Cerebellum (tissue), 4 donors: ENCODE measurements at places on chromosomes 16 and 17.

DNA sequence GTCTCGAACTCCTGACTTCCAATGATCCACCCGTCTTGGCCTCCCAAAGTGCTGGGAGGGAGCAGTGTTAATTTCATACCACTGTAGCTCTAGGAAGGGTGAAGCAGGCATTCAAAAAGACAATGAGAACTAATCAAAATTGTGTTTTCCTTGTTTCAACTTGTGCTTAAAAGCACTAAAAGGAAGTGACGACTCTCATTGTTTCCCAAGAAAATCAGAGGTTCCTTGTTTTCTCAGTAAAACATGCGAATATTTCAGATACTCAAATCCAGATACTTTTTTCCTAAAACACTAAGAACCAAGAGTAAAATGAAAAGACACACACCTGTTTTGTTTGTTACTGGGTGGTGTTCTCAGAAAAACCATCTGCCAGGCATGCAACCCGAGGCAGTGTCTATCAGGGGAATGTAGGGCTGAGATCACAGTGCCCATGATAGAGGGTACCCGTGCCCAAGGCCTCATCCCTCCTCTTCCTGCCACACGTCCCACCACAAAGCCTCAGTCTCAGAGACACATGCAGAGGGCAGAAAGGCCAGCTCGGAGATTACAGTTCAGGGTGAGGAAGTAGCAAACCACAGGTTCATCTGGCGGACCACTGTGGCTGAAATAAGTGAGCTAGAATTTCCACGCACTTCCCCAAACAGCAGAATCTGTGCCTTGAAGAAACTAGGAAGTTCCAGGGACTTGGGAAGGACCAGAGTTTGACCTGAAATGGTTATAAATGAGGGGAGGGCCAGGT lies 33.7 kb downstream of the GINS3 start:
- DNase-seq: no peak

DNA sequence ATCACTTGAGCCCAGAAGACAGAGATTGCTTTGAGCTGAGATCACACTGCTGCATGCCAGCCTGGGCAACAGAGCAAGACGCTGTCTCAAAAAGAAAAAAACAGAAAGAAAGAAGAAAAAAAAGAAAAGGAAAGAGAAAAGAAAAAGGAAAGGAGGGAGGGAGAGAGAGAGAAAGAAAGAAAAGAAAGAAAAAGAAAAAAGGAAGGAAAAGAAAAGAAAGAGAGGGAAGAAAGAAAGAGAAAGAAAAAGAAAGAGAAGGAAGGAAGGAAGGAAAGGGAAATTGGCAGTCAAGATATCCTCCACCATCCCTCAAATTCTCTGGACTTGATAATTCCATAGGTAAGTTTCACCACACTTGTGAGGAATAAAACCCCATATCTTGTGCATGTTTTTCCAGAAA lies 71.4 kb upstream of the WSB1 start:
- no peak for DNase-seq

GRCh38 chr16:21638573-21638975 lies 13.8 kb downstream of the IGSF6 start:
- DNase-seq: no peak

- peak; percentile 28 for DNase-seq
Observed at GRCh38 chr16:10619271-10619849, 39.0 kb upstream of the EMP2 start.

GRCh38 chr17:45748731-45749310 lies 35.3 kb upstream of the CRHR1 start:
- DNase-seq: no peak

GRCh38 chr16:12515346-12515745 lies 288.3 kb downstream of the CPPED1 start:
- no peak for DNase-seq

- no peak for DNase-seq
Observed at GRCh38 chr17:16190703-16191360, 24.5 kb downstream of the NCOR1 start.
